Purkinje cell (primary cell): ENCODE measurements at places on chromosomes 5 and 9. TPM values are rescaled to one million over a fixed set of nuclear protein-coding genes. Genes with fewer than 3 reads are reported as not detected.

The CNTNAP3 gene
- polyA plus RNA-seq: 0.73 and 1.1 TPM in 2 replicates

The LRRC70 gene
- polyA plus RNA-seq: 0.35 TPM in 1 of 2 replicates, not detected in the other

The SLC36A2 gene
- polyA plus RNA-seq: not detected in 2 replicates

The OTP gene
- not detected in 2 replicates for polyA plus RNA-seq

The PTGES2 gene
- polyA plus RNA-seq: 6.8 and 6.9 TPM in 2 replicates

The MSMP gene
- polyA plus RNA-seq: 5.6 TPM in 1 of 2 replicates, not detected in the other

The TAF7 gene
- 374 and 453 TPM in 2 replicates for polyA plus RNA-seq

The IL4 gene
- polyA plus RNA-seq: 0.71 TPM in 1 of 2 replicates, not detected in the other

The DMGDH gene
- 0.10 and 0.48 TPM in 2 replicates for polyA plus RNA-seq
